Activated naive CD8-positive, alpha-beta T cell treated with anti-CD3 and anti-CD28 coated beads for 36 hours (primary cell): ENCODE measurements at places on chromosomes 1 and 21. TPM values are rescaled to one million over a fixed set of nuclear protein-coding genes. Genes with fewer than 3 reads are reported as not detected.

RGS7 gene
- not detected for total RNA-seq

SPATA21 gene
- not detected for total RNA-seq

SNX7 gene
- total RNA-seq = not detected

DNA sequence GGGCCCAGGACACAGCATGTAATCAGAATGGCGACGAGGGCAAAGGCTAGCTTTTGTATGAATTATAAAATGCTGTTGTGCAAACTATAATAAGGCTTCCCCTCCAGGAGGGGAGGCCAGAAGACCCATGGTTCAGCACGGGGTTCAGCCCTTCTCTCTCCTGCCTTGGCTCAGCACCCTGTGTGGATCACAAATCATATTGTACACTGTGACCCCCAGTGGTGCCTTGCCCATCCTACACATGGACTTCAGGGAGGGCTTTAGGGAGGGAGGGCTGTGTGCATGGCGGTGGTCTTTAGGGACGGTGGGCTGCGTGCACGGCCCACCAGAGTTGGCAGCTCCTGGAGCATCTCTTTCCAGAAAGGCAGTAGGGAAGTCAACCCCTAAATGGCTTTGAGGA, 120.8 kb upstream of the TNR start:
- DNase-seq = no peak
- no peak overlapping the region for H3K27ac ChIP-seq
- H3K4me3 ChIP-seq = no peak overlapping the region
- H3K36me3 ChIP-seq = no peaks in the 10 kb centered on the region
- no peaks in the 10 kb centered on the region for H3K4me1 ChIP-seq

GRCh38 chr1:1371746-1372711, 3.0 kb downstream of the AURKAIP1 start:
- peak; percentile 81 for DNase-seq
- peak overlapping the region; percentile 42 for H3K27ac ChIP-seq
- H3K36me3 ChIP-seq = peaks cover 6% of the 10 kb centered on the region
- H3K4me3 ChIP-seq = no peak overlapping the region
- H3K27me3 ChIP-seq = no peaks in the 10 kb centered on the region

- H3K36me3 ChIP-seq = peaks cover 11% of the 10 kb centered on the region
- H3K4me1 ChIP-seq = peaks cover 18% of the 10 kb centered on the region
- DNase-seq = no peak
- H3K27me3 ChIP-seq = no peaks in the 10 kb centered on the region
Measured at GRCh38 chr21:44767834-44768831, 33.5 kb downstream of the UBE2G2 start.

- H3K36me3 ChIP-seq = peaks cover 34% of the 10 kb centered on the region
- peak overlapping the region; percentile 92 for H3K27ac ChIP-seq
- H3K27me3 ChIP-seq = no peaks in the 10 kb centered on the region
- H3K4me1 ChIP-seq = peaks cover 83% of the 10 kb centered on the region
- H3K4me3 ChIP-seq = peak overlapping the region; percentile 16
Measured at GRCh38 chr1:19449454-19450228, 35.7 kb downstream of the CAPZB start.

- no peak for DNase-seq
- no peaks in the 10 kb centered on the region for H3K27me3 ChIP-seq
- no peak overlapping the region for H3K27ac ChIP-seq
- H3K4me1 ChIP-seq = no peaks in the 10 kb centered on the region
- no peaks in the 10 kb centered on the region for H3K36me3 ChIP-seq
- no peak overlapping the region for H3K4me3 ChIP-seq
Measured at GRCh38 chr1:180137776-180138175, 16.9 kb upstream of the QSOX1 start.

- H3K36me3 ChIP-seq = no peaks in the 10 kb centered on the region
- H3K27me3 ChIP-seq = no peaks in the 10 kb centered on the region
- DNase-seq = no peak
- no peak overlapping the region for H3K4me3 ChIP-seq
- no peak overlapping the region for H3K27ac ChIP-seq
- no peaks in the 10 kb centered on the region for H3K4me1 ChIP-seq
Measured at GRCh38 chr1:227849251-227849650, 33.8 kb downstream of the PRSS38 start.

DNA sequence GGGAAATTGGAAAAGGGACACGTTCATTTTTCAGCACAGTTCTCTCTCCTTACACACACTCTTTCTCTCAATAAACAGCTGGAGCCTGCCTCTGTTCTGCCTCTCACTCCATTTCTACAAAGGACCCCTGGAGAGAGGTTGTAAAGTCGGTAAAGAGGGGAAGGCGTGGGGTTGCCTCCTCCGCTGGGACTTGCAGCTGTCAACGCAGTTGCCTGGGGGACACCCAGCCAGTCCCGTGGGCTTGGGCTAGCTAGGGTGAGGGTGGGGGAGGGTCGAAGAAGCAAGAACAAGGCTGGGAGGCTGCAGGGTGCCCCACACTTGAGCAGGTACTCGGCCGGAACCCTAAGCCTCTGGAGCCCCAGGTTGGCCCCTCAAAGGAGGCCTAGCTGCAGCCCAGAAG, 27.6 kb downstream of the C1orf216 start:
- H3K27ac ChIP-seq = no peak overlapping the region
- H3K36me3 ChIP-seq = no peaks in the 10 kb centered on the region
- peaks cover 13% of the 10 kb centered on the region for H3K27me3 ChIP-seq
- no peaks in the 10 kb centered on the region for H3K4me1 ChIP-seq

DNA sequence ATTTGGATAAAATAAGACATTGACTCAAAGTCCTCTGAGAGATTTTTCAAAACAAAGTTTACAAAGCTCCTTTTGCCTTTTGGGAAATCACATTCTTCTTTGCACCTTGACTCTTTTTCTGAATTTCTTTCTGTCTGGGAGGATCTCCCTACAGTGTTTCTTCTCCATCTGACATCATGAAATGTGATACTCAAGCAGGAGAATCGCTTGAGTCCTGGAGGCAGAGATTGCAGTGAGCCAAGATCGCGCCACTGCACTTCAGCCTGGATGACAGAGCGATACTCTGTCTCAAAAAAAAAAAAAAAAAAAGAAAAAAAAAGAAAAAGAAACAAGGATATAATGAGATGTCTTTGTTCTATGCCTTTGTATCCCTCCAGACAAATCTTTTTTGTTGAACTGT, 13.3 kb upstream of the GRIK1 start:
- H3K4me1 ChIP-seq = no peaks in the 10 kb centered on the region
- no peak overlapping the region for H3K27ac ChIP-seq
- no peak overlapping the region for H3K4me3 ChIP-seq
- H3K36me3 ChIP-seq = no peaks in the 10 kb centered on the region
- DNase-seq = no peak

GRCh38 chr1:208465786-208466590, 221.8 kb upstream of the PLXNA2 start:
- H3K27ac ChIP-seq = no peak overlapping the region
- no peaks in the 10 kb centered on the region for H3K36me3 ChIP-seq
- no peaks in the 10 kb centered on the region for H3K4me1 ChIP-seq
- H3K27me3 ChIP-seq = peaks cover 10% of the 10 kb centered on the region
- no peak for DNase-seq

- no peak overlapping the region for H3K27ac ChIP-seq
- peaks cover 20% of the 10 kb centered on the region for H3K36me3 ChIP-seq
- no peak for DNase-seq
- H3K4me3 ChIP-seq = no peak overlapping the region
- peaks cover 7% of the 10 kb centered on the region for H3K4me1 ChIP-seq
Measured at GRCh38 chr1:12327566-12327965, 97.7 kb downstream of the VPS13D start.
